ENCODE measurements at places on chromosomes 16 and 17.

DNA sequence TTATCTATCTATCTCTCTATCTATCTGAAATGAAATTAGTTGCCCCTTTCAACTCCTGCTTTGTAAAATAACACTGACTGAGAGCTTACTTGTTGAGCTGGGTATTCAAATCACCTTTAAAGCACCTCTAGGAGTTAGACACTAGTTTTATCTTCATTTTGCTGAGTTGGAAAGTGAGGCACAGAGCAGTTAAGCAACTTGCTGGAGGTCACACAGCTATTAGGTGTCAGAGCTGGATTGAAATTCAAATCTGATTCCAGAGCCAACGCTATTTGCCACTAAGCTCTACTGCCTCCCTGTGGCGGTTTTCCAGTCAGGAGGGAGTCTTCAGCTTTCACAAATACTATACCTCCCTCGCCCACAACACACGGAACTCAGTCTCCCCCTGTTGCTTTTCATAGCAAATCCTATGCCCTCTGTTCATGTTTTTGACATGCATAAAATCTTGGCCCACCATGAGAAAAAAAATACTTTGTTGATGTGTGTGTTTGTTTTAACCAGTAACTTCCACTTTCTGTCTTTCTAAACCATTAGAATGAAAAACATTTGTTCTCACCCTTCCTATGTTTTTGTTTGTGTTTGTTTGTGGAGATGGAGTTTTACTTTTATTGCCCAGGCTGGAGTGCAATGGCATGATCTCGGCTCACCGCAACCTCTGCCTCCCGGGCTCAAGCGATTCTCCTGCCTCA, 74.8 kb upstream of the SMURF2 start:
- DNase-seq: peak; percentile 36

DNA sequence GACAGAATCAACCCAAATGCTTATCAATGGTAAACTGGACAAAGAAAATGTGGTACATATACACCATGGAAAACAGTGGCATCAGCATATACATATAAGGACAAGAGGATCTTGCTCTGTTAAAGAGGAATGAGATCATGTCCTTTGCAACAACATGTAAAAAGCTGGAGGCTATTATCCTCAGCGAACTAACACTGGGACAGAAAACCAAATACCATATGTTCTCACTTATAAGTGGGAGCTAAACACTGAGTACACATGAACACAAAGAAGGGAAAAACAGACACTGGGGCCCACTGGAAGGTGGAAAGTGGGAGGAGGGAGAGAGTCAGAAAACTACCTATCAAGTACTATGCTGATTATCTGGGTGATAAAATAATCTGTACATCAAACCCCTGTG, 447.3 kb upstream of the MAF start:
- no peak for DNase-seq

DNA sequence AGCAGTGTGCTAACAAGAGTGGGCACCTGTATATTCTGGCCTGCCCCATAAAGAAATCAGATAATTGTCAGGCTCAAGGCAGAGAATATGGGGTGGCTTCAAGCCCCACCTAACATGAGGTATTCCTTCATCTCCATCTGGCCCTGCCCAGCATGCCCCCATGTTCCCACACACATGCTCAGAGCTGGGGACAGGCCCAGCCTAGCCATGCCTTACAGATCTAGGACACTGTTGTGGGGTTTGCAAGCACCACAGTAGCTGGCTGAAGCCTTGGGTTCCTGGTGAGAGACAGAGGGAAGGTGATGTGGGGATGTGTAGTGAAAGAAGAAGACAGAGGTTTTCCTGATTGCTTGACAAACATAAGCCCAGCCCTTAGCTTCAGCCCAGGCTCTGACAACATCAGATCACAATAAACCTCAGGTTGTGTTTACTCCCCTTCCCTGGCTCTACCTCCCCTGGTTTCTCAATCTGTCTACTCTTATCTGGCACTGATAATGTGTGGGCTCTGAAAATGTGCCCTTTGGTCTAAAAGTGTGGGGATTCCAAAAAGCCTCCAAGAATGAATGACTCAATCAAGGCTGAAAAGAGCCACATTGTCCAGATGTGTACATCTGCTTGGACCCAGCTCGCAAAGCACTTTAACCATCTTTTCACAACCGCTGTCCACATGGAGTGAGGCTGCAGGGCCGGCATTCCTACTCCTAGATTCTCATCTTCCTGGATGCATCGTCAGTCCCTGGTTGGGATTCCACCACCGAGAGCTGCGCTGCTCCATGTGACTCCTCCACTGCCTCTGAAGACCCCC, 34.4 kb downstream of the CDRT4 start:
- no peak for DNase-seq

DNA sequence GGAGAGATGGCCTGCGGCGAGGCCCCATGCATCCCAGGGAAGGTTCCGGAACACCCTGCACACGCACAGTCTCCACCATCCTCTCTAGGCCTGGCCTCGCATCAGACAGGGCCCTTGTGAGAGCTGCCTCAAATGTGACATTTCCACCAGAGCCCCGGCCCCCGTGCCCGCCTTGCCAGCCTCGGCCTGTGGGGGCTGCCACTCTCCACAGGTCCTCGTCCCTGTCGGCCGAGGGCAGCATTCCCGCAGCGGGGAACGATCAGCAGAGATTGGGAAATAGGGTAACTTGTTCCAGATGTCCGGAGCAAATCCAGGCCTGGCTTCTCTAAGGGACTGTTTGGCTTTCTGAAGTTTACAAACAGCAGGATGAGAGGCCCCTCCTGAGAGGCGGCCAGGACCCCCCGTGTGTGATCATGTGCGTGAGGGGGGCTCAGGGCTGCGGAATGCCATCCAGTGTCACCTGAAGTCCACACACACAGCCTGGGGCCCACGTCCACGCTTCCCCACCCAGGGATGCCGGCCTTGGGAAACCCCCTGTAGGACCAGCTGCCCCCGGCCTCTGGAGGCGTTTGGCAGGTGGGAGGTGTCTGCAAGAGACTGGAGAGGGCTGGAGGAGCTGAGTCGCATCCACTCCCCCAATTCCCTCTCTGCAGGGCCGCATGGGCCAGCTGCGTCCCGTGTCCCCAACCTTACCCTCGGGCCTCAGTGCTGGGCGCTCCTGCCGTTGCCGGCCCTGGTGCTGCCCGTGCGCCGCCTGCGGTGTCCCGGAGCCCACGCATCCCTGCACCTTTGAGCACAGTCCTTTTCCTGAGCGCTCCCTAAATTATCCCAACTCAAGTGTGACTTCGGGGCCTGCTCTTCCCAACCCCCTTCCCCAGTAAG, 70.4 kb downstream of the ZDHHC7 start:
- no peak for DNase-seq

DNA sequence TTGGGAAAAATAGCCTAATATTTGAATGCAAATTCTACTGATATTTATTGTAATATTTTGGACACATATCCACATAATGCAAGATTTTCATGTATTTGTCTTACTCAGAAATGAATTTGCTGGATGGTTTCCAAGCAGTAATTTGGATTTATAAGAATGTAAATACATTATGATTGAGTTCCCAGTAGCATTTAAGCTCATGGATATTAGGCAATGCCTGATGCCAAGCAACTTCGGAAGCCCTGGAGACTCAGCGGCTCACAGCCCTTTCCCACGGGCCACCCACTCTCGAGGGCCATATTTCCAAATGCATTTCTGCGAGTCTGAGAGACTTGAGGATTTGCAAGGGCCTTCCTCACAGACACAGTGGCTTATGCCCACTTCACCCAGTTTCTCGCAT, 62.1 kb upstream of the MYOCD start:
- DNase-seq: no peak

DNA sequence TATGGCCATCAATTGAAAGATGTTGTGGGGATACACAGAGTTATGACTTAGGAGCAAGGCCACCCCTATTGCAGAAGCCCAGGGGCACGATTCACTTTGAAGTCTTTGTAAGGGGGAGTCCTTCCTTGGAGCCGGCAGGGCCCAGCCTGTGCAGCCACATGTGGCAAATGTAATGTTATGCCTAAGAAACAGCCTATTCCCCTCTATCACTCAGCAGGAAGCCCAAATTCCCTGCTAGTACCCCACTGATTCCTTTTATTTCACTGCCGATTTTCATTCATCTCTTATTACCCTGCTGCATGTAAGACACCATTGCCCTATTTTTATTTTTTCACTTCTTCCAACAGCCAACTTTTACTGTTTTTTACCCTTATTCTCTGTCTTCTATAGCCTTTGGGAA, 233.2 kb downstream of the PMP22 start:
- no peak for DNase-seq

GRCh38 chr16:21523411-21524067, 75.8 kb upstream of the METTL9 start:
- DNase-seq: no peak

DNA sequence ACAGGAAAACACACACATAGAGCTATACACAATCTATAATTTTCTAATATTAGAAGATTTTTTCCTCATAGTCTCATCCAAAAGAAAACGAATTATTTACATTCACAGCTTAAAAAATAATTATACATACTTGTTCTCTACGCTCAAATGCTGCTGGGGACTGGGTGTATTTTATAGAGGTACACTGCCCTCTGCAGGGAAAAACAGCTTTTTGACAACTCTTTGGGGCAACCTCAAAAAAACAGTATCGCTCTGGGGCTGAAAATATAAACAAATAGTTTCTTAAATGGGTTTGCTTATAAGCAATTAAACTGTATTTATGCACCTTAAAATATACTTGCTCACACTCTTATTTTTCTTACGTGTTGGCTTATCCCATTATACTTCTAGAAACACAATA, 261.8 kb upstream of the PSMD7 start:
- no peak for DNase-seq

DNA sequence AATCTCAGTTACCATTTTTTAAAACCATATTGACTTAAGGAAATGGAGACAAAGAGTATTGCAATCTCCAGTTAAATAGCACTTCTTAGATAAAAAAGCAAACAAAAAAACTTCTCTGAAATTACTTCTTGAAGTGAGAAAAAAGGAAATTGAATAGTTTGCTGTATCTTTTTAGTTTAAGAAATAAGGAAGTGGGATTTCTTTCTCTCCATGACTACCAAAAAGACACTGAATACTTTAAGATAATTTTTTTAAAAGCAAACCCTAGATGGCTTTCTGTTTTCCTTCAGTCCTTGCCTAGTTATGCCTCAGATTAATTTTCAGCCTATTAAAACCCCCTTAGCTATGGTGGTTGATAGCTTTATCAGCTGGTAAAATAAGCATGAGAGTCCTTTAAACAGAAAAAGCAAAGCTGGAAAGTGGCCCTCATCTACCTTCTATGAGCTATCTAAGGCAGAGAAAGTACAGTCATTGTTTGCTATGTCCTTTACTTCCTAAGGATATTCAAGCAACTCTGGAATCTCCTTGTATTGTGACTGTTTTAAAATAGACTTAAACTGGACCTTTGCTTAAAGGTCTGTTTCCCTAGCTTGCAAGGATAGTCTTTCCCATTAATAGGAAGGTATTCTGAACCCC, 28.6 kb downstream of the TPPP3 start:
- DNase-seq: no peak

- DNase-seq: no peak
Observed at GRCh38 chr17:67528751-67529436, 151.8 kb downstream of the PITPNC1 start.

DNA sequence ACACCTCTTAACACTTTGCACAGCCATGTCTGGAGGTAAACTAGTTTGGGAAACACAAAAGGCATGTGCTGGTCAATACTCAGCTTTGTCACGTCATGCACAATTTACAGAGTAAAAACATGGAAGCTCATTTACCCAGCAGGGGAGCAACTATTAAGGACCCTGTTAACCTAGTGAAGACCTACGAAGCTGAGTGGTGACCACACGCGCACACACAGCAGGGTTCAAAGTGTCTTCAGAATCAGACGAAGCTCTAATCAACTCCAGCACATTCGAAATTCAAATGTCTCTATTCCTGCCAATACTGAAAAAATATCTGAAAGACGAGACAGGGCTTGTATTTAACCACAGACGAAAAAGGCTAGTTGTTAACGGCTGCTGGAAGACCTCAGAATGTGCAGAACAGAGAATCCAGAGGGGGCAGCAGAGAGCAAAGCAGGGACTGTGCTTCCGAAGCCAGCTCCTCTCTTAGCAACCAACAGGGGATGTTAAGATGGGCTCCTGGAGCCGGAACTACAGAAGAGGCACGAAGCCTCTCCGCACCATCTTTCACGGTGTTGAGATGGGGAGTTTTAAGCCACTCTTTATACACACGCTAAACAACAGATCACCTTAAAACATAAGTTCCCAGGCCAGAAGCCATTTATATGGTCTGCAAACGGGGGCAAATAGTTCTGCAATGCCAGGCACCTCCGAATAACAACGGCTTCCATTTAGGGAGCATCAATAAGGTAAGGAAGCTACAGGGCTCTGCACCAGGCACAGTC, 45.7 kb downstream of the CMTM4 start:
- peak; percentile 51 for DNase-seq

GRCh38 chr17:65103896-65104295, 33.3 kb upstream of the RGS9 start:
- no peak for DNase-seq

DNA sequence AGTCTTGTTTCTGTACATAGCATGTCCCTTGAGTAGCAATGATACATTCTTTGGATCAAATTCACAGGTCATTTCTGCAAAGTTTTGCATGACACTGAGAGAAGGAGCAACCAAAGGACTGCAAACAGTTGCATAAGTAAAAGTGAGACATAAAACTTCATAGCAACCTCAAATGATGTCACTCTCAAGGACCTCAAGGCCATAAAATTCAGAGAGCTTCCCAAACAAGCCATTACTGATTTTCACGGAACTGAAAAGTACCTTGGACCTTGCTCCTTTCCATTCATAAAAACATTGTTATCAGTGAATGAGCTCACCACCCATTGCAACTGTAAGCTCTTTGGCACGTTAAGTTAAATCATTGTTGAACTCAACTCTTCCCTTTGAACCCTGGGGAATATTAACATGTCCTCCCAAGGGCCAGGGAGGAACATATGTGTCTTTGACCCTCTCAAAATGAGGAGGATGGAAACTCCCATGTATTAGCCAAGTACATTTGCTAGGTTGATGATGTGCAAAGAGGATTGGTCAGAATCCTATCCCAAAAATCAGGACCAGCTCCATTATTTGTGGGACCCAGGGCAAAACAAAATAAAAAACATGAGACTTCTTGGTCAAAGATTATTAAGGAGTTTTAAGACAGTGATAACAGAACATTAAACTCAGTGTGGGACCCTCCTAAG, 275.0 kb upstream of the DYNLRB2 start:
- no peak for DNase-seq

GRCh38 chr17:36937001-36937958, at the start of gene LHX1:
TSS of gene LHX1 (plus strand) at chr17:36937475. CDS start at chr17:36938198, 723 bp downstream.
- no peak for DNase-seq

GRCh38 chr16:13958474-13958873, 38.5 kb downstream of the ERCC4 start:
- no peak for DNase-seq

GRCh38 chr17:65953316-65954147, 238.4 kb downstream of the CEP112 start:
- no peak for DNase-seq

GRCh38 chr16:361872-362701, 8.3 kb downstream of the MRPL28 start:
- DNase-seq: peak; percentile 68

- no peak for DNase-seq
Observed at GRCh38 chr16:1196494-1196893, 28.6 kb downstream of the TPSG1 start.

DNA sequence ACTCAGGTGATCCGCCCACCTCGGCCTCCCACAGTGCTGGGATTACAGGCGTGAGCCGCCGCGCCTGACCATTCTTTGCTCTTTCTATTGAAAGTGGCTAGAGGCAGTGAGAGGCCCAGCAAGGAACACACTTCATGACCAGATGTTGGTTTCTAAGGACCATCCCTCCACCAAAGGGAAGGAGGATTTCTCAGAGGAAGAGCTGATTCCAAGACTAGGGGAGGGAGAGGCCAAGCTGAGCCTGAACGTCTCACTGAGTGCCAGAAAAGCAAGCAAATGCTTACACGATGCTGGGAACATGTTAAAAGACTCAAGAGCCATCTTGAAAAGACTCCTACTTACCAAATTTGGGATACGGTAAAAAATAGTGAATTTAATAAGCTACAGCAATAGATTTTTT, 79.2 kb downstream of the MRM3 start:
- no peak for DNase-seq

Data from GDM1 (cell line).